Stimulated activated CD8-positive, alpha-beta memory T cell treated with anti-CD3 and anti-CD28 coated beads, Interleukin-4, amount 100 ng/mL, for 1 hour (primary cell): ENCODE measurements at places on chromosomes 2 and 18.

- DNase-seq = no peak
Observed at GRCh38 chr2:121955426-121955825, 200.0 kb downstream of the TSN start.

DNA sequence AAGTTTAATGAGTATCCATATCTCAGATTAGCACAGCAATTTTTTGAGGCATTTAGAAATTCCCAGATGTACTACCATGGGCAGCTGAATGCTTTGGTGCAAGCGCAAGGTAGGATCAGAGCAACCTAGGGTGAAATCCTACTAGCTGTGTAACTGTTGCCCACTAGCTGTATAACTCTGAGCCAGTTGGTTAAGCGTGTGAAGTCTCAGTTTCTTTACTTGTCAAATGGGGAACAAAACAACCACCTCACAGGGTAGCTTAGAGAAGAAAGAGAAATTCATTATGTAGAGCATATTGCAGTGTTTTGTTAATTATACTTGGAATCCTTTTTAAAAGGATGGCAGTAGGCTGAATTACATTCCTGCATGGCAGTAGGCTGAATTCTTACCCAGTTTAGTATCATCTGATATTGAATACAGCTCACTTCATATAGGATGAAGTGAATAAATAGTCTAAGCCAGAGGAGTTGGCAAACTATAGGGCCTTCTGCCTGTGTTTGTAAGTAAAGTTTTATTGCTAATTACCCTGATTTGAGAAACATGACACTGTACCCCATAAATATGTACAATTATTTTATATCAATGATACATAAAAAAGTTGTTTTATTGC lies 180.7 kb downstream of the PLCL1 start:
- no peak for DNase-seq

- no peak for DNase-seq
Observed at GRCh38 chr18:23967321-23968089, 47.0 kb upstream of the TTC39C start.

DNA sequence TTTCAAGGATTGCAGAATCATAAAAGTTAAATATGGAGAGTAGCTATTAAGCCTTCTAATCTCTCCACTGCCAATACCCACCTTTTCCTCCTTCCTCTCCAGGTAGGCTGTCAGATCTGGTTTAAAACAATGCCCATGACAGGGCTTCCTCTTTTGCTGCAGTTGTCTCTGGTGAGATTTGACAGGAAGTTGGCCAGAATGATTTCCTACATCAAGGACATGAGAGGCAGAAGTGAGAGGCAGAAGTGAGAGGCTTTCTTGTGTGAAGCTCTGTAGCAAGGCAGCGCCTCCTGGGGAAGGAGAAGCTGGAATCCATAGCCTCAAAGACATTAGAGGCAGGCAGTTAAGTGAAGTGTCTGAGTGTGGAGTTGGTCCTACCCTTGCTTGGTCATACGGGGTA lies 385.7 kb downstream of the HRH4 start:
- no peak for DNase-seq

DNA sequence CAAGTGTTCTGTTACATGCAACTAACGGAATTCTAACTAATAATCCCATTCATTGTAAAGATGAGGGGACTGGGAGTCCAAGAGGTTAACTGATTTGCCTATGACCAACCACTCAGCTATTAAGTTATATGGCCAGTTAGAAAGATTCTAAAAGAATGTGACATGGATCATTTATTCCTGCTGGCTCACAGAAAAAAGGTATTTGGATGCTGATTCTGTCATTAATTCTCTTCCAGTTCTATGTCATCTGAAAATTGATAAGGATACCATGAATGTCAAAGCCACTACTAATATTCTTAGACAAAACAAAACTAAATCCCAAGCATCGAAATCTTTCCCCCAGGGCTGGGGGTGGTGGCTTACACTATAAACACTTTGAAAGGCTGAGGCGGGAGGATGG lies 41.2 kb upstream of the GORASP2 start:
- DNase-seq = no peak

GRCh38 chr2:74440378-74441169 lies 1.2 kb downstream of the RTKN start:
- DNase-seq = no peak

GRCh38 chr2:183038341-183039300 lies at the start of gene NCKAP1:
Gene NCKAP1 (minus strand): TSS chr2:183038457. CDS start chr2:183038099, 358 bp downstream.
- DNase-seq = peak; percentile 59

GRCh38 chr2:20626698-20627513 lies 24.0 kb downstream of the HS1BP3 start:
- DNase-seq = no peak

DNA sequence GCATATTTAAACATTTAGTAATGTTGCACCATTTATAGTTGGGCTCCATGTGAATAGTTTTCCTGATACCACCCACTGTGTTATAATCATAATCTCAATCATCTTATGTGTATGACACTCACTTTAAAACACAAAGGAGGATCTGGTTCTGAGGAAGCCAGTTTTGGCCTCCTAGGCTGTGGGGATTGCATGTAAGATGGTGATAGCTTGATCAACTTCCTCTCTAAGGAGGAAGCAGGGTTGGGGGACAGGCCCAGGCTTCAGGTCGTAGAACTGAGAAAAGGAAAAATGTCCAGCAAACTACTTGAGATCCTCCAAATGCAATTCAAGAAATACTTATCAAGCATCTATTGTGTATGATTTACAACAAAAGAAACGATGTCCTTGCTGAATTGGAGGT lies 4.9 kb upstream of the PPM1B start:
- DNase-seq = no peak

DNA sequence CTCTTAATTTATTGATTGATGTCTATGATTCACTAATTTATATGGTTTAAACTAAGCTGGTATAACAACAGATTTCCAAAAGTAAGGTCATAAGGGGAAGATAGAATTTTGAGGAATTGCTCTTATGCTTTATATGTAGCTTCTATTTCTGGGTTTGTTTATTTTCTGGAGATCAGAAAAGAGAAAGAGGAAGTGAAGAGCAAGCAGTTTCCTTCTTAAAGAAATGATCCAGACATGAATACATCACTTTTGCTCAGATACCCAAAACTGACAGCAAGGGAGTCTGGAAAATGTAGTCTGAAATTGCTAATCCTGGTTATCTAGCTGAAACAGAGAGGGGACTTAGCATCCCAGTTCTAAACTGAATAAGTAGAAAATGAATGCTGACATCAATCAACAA lies 912.5 kb upstream of the CRIM1 start:
- DNase-seq = no peak

DNA sequence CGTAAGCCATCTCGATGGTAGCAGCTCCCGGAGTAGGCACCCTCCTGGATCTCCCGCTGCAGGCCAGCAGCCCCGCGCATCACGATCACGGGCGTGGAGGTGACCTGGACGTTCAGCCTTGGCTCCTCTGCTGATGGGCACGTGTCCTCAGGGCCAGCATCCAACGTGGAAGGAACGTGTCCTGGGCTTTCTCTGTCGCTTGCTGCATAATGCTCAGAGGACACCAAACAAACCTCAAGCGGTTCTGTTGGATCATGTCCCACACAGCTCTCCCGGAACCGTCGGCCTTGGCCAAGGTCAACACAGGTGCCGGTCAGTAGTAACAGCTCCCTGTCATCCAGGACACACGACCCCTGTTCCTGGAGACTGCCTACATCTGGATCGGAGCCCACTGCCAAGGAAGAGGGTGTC lies 23.1 kb downstream of the PASK start:
- DNase-seq = no peak

DNA sequence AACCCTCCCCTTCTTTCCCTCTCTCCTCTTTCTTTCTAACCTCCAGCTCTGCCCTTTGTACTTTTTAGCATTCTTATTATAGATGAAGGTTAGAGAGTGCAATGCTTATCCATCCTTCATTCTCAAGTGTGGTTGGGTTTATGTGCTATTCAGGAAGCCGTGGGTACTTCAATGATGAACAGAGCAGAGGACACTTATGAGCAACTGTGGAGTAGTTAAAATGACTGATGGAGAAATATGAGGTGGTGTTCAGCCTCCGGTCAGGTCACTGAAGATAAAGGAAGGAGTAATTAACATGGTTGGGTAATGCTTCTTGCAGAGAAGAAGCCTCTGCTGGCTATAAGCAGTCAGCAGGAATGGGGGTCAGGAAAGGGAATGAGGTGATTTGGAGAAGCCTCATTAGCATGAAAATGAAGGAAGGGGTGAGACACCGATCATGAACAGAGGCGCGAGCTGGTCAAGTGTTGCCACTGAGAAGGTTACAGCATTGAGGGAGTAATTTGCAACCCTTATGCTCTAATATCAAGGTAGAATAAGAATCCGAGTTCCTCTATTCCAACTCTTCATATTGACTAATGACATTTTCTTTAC lies 174.7 kb downstream of the LPIN1 start:
- no peak for DNase-seq

DNA sequence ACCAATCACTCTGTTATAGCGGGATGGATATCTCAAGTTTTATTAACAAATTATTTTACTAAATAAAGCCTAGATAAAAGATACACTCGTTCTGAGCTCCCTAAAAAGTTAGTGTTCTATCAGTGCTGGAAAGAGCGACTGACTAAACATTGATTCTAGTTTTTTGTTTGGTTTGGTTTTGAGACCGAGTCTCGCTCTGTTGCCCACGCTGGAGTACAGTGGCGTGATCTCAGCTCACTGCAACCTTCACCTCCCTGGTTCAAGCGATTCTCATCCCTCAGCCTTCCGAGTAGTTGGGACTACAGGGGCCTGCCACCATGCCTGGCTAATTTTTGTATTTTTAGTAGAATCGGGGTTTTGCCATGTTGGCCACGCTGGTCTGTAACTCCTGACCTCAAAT lies 73.8 kb upstream of the CDCA7 start:
- DNase-seq = no peak

GRCh38 chr2:101251844-101252407 lies 760 bp upstream of the CNOT11 start:
- DNase-seq = peak; percentile 1

DNA sequence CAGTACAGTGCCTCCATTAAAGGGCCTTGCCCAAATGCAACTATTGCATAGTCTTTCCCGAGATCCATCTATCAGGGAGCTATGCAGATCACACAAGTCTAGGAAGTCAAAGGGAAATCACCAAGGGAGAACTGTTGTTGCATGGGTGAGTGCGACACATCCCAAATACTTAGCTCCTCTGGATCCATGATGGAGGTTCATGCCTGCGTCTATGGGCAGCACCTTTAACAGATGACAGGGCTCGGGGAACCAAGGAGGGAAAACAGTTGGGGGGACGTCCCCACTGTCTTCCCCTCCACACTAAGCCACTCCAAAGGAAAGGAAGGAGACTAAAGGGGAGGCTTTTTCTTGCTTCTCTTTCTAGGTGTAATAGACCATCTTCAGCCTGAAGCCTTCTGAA lies 552.8 kb upstream of the PKDCC start:
- no peak for DNase-seq

GRCh38 chr2:12722447-12723316 lies 5.9 kb downstream of the TRIB2 start:
- DNase-seq = no peak

DNA sequence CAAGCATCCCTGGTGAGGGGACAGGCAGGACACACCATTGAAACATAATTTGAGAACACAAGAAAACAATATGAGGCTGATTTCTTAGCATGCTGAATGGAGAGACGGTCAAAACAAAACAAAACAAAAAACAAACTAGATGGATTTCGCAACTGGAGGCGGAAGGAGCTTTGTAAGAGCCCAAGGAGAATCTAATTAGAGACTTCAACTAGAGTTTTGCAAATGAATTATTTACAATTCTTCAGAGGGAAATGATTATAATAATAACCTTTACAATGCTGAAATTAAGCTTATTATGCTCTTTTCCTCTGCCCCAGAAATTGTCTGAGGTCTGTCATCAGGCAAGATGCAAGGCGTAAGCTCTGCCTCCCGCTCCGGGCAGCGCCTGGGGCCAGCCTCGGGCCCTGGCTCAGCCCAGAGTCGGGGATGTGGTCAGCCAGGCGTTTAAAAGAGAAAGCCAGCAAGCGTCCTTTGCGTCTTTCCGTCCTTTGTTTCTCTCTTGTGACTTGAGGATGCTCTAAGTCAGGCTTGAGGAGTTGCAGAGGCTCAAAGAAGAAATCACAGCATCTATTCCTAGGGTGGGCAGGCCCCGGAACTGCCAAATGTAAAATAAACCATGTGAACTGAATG lies 139.6 kb downstream of the TWIST2 start:
- no peak for DNase-seq

- no peak for DNase-seq
Observed at GRCh38 chr2:175806570-175806969, 195.5 kb downstream of the LNPK start.
